ENCODE measurements at places on chromosomes 1 and 21.
A peak's percentile ranks its signal among the peaks of the same experiment; 100 is the strongest.

GRCh38 chr1:230132758-230133157, 65.7 kb downstream of the GALNT2 start:
- no peaks in the 10 kb centered on the region for H3K27me3 ChIP-seq
- no peak for DNase-seq
- no peak overlapping the region for H3K4me3 ChIP-seq
- no peak overlapping the region for H3K27ac ChIP-seq
- peaks cover 29% of the 10 kb centered on the region for H3K4me1 ChIP-seq
- peaks cover 13% of the 10 kb centered on the region for H3K36me3 ChIP-seq

DNA sequence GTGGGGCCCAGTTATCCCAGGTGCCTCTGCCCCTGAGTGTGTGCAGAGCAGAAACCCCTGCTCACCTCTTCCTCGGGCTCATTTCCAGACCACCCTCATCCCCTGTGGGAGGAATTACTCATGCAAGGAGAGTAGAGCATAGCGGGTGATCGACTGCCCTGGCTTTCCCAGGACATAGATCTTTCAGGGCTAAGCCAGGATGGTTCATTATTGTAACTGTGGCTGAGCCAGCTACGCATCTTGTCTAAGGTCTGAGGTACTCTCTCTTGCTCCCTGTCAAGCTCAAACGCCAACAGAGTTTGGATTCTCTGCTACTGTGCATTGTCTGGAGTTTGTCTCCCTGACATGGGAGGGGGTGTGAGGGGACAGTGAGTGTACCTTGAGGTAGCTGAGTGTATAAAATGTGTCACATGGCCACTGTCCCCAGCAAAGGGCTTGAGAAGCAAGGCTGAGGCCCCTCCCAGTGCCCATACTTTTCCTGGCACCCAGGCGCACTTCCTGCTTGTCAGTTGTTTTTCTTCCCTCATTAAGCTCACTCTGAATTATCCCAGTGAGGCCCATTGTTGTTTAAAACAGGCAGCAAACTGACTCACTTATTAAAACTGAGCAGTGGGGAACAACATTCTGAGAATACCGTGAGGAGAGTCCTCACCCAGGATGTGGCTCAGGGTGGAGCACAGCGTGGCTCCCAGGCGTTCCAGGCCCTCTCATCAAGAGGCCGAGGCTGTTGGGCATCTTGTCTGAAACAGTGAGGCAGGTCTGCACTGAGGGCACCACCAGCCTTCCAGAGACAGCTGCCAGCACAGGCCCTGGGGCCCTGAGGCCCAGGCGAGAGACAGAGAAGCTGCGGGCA, 92.9 kb downstream of the LAMC2 start:
- H3K4me3 ChIP-seq: peak overlapping the region; percentile 84
- no peaks in the 10 kb centered on the region for H3K36me3 ChIP-seq
- peak overlapping the region; percentile 100 for H3K27ac ChIP-seq
- DNase-seq: peak; percentile 94
- peaks cover 4% of the 10 kb centered on the region for H3K27me3 ChIP-seq

GRCh38 chr1:171217658-171218443, 30.4 kb upstream of the FMO1 start:
- DNase-seq: no peak
- H3K4me3 ChIP-seq: no peak overlapping the region
- H3K27me3 ChIP-seq: no peaks in the 10 kb centered on the region

DNA sequence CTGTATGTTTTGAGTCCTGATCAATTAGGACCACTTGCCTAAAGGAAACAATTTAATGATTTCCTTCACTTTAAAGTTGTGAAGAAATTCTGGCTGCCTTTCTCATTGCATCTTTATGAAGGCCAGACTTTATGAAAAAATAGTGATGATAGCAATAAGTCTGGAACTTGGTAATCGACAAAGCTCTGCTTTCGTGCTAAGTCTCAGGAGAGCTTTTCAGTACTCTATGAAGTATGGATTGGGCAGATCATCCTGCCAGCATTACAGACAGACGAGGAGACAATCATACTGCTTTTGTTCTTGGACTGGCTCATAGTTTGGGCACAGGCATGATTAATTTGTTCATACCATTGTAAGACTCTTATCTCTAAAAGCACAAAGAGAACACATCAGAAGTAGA, 45.5 kb upstream of the KCNJ15 start:
- no peak overlapping the region for H3K27ac ChIP-seq
- peaks cover 16% of the 10 kb centered on the region for H3K27me3 ChIP-seq
- no peak for DNase-seq

DNA sequence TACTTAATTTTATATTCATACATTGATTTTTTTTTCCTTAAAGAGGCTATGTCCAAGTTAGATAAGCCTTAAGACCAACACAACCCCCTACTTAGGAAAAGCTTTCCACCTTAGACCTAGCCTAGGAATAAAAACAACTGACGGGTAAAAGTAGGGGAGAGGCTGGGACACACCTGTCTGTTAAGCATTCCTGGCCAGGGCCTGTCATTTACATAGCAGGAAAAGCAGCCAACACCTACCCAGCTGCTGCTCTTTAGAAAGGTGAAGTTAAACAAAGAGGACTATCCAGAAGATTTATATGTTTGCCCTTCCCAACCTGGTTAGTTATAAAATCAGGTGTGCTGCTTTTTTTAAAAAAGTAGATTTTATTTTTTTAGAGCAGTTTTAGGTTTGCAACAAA, 29.1 kb upstream of the SAMD13 start:
- DNase-seq: no peak
- H3K27ac ChIP-seq: no peak overlapping the region
- H3K4me1 ChIP-seq: peaks cover 11% of the 10 kb centered on the region
- no peak overlapping the region for H3K4me3 ChIP-seq
- no peaks in the 10 kb centered on the region for H3K36me3 ChIP-seq
- H3K27me3 ChIP-seq: peaks cover 10% of the 10 kb centered on the region

- peaks cover 26% of the 10 kb centered on the region for H3K27me3 ChIP-seq
- no peaks in the 10 kb centered on the region for H3K36me3 ChIP-seq
- H3K4me1 ChIP-seq: no peaks in the 10 kb centered on the region
- H3K27ac ChIP-seq: no peak overlapping the region
- H3K4me3 ChIP-seq: no peak overlapping the region
Observed at GRCh38 chr21:45636459-45636858, 7.1 kb upstream of the PCBP3 start.

DNA sequence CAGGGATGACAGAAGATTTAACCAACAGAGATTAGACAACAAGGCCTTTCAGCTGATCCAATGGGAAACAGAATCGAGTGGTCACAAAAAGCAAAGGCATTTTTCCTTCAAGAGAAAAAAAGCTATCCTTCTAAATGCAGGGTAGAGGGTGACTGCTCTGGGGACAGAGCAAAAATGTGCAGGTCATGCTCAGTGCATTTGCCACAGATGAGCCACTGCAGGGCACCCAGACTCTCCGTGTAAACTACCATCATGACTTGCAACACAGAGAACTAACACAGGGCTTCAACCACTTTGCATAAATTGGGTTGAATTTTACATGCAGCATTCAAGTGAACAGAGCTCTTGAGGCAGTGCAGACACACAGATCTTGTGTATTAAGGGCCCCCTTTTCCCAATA, 56.8 kb downstream of the PRKAB2 start:
- no peaks in the 10 kb centered on the region for H3K36me3 ChIP-seq
- no peak for DNase-seq
- H3K4me3 ChIP-seq: no peak overlapping the region
- peaks cover 2% of the 10 kb centered on the region for H3K27me3 ChIP-seq

GRCh38 chr21:25240974-25241373, 366.3 kb downstream of the MRPL39 start:
- H3K36me3 ChIP-seq: peaks cover 7% of the 10 kb centered on the region
- H3K4me1 ChIP-seq: no peaks in the 10 kb centered on the region
- no peak overlapping the region for H3K4me3 ChIP-seq
- DNase-seq: no peak
- peaks cover 2% of the 10 kb centered on the region for H3K27me3 ChIP-seq

GRCh38 chr1:22048351-22049192, 3.9 kb upstream of the CDC42 start:
- peak overlapping the region; percentile 19 for H3K27ac ChIP-seq
- peaks cover 26% of the 10 kb centered on the region for H3K4me1 ChIP-seq
- H3K36me3 ChIP-seq: peaks cover 6% of the 10 kb centered on the region
- no peak for DNase-seq
- no peak overlapping the region for H3K4me3 ChIP-seq
- H3K27me3 ChIP-seq: peaks cover 8% of the 10 kb centered on the region

DNA sequence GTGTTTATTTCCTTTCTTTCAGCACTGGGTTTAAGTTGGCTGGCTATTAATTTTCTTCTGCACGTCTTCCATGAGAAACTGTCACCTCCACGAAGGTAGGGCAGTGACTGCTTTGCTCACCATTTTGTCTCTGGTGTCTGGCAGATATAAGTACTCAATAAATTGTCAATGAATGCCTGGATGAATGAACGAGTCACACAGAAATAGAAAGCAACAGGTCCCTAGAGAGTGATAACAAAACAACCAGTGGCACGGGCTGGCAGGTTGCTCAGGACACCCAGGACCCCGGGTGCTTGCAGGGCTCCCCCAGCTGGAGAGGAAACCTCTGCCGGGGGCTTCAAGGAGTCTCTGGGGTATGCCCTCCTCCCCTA, 3.2 kb upstream of the MYOC start:
- H3K27me3 ChIP-seq: peaks cover 6% of the 10 kb centered on the region
- H3K4me3 ChIP-seq: no peak overlapping the region
- no peak for DNase-seq
- peaks cover 23% of the 10 kb centered on the region for H3K4me1 ChIP-seq
- no peak overlapping the region for H3K27ac ChIP-seq

GRCh38 chr1:210685295-210685650, 356.6 kb downstream of the HHAT start:
- H3K4me3 ChIP-seq: no peak overlapping the region
- no peak overlapping the region for H3K27ac ChIP-seq
- no peaks in the 10 kb centered on the region for H3K36me3 ChIP-seq
- H3K27me3 ChIP-seq: peaks cover 3% of the 10 kb centered on the region
- peaks cover 38% of the 10 kb centered on the region for H3K4me1 ChIP-seq
